ENCODE measurements at places on chromosomes 1 and 21.

GRCh38 chr1:109901524-109902145 is 9.0 kb upstream of the CSF1 start:
- no peak for DNase-seq

- no peak for DNase-seq
Observed at GRCh38 chr21:45791562-45792418, 148.3 kb downstream of the PCBP3 start.

DNA sequence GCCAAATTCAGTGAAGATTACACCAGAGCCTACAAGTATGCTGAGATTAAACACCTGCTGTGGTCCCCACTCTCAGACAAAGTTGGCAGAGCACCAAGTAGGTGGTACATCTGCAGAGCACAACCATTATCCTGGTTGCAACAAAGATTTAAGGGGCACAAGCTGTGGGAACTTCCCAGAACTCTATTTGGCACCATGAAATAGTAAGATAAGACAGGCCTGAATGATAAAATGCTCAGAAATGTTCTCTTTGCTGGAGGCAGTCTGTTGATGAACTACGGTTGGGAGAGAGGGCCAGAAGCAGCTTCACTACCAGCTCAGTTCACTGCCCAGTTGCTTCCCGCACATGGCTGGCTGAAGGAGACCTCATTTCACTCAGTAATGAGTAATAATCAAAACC is 19.9 kb downstream of the RPL5 start:
- no peak for DNase-seq

DNA sequence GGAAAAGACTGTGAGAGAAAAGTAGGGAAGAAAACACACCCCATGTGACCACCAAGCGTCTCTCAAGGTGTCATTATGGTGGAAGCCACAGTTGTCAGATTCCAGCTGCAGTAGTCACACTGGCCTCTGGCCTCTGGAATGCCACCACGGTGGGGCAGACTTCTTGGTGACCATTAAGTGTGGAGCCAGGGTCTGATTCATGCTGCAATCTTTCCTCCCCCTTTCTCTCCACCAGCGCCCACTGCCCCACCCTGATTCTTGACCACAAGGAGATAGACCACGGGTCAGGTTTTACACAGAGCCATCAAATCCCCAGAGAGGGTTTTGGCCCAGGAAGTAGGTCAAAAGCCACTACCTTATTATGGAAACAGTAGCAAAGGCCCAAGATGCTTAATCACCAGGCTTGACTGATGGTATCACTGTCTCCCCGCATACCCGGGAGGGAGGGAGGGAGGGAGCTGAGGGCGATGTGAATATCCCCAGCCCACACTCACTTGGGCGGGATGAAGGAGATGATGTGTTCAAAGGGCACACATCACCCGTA is 52.7 kb upstream of the GRHL3 start:
- no peak for DNase-seq

DNA sequence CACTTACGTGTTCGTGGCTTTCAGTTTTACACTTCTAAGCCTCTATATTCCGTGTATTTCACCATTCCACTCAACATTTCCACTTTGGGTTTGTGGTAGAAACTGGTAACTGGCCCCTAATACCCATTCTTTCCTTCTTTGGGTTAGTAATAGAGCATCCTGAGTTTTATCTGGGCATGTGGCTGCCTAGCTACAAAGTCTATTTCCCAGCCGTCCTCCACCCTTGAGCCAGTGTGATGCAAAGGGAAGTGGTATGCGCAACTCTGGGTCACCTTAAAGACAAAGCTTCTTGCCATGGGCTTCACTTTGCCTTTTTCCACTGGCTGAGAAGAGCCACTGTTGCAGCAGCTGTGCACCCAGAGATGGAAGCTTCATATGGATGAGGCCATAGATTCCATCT is 73.9 kb downstream of the LAMC2 start:
- no peak for DNase-seq

DNA sequence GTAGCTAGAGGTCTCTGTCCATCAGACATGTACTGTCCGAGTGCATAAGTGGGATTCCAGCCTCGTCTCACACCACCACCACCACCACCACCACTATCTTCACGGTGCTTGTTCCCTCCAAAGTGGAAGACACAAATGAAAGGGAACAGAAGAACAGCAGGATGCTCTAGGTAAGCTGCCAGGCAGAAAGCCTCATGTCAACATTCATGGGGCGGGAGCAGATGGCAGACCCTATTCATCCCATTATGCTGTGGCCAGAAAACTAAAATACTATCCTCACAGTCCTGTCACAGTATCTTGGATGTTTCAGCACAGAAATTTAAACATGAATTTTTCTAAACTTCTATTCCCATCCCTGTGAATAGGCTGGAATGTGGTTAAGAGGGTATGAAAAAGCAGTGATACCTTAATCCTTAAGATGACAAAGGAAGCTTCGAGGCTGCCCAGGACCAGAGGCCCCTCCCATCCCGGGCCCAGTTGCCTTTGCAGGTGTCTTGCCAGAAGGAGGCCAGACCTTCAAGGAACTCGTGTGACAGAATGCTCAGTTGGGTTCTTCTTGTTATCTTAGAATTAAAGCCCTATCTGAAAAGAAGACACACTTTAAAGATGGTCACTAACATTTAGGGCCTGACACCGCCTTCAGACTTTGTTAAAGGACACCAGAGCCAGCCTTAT is 24.7 kb downstream of the APCS start:
- DNase-seq = no peak
